ENCODE measurements at places on chromosomes 6 and 20. TPM values are rescaled to one million over a fixed set of nuclear protein-coding genes. Genes with fewer than 3 reads are reported as not detected.

PXMP4 gene
- total RNA-seq = 6.9 TPM

PTCHD4 gene
- not detected for total RNA-seq

MACROD2 gene
- total RNA-seq = not detected

STK35 gene
- 18.0 TPM for total RNA-seq

DEFB124 gene
- total RNA-seq = not detected

PPP1R18 gene
- 174 TPM for total RNA-seq

Data from activated CD8-positive, alpha-beta T cell treated with anti-CD3 and anti-CD28 coated beads for 36 hours (primary cell).